ENCODE measurements at places on chromosomes 1 and 21.
A peak's percentile ranks its signal among the peaks of the same experiment; 100 is the strongest.

- DNase-seq: no peak
Measured at GRCh38 chr21:41929248-41929647, 24.6 kb downstream of the C2CD2 start.

DNA sequence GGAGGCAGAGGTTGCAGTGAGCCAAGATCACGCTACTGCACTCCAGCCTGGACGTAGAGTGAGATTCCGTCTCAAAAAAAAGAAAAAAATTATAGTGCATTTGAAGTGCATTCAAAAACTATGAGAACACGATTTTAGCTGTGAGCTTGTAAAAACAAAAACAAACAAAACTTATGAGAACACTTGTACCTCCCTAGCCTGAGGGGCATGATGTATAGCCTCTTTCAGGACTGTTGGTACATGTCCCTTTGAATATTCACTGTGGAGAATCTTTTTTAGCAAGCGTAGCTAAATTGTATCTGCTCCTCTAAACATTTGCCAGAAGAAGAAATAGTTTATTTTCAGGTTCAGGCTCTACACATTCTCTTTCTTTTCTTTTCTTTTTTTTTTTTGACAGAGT is 9.5 kb upstream of the DEGS1 start:
- DNase-seq: no peak

GRCh38 chr1:101365878-101366277 is 129.1 kb downstream of the S1PR1 start:
- no peak for DNase-seq

DNA sequence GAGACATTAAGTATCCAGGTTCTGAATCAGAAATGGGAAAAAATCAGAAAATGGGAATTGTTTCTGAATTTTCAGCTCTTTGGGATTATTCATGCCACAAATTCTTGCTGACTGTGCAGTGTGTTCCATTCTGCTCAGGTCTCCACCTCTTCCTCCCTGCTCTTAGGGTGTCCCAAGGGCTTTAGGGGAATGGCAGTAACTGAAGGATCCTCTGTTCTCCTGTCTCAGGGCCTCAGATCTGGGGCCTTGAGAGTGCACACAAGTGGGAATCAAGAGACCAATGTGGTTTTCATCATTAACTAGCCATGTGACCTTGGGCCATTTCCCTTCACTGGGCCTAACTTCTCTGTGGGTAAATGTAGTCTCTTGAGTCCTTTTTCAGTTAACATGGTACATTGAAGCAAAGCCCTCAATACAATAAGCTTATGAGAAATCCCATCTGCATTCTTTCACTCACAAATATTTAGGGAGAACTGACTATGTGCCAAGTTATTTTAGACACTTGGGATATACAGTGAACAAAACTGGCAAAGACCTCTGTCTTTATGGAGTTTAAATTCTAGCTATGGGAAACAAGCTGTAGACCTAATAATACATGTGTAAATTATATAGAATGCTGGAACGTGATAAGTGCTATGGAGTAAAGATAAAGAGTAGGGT is 75.7 kb upstream of the SPATA6 start:
- DNase-seq: no peak

- peak; percentile 21 for DNase-seq
Measured at GRCh38 chr1:37661401-37661800, 26.7 kb upstream of the RSPO1 start.

GRCh38 chr1:66729119-66729518 is 23.1 kb upstream of the DYNLT5 start:
- no peak for DNase-seq

GRCh38 chr1:102961549-102961948 is 146.8 kb downstream of the COL11A1 start:
- DNase-seq: no peak

- DNase-seq: no peak
Measured at GRCh38 chr21:14542638-14543037, 3.5 kb downstream of the SAMSN1 start.

DNA sequence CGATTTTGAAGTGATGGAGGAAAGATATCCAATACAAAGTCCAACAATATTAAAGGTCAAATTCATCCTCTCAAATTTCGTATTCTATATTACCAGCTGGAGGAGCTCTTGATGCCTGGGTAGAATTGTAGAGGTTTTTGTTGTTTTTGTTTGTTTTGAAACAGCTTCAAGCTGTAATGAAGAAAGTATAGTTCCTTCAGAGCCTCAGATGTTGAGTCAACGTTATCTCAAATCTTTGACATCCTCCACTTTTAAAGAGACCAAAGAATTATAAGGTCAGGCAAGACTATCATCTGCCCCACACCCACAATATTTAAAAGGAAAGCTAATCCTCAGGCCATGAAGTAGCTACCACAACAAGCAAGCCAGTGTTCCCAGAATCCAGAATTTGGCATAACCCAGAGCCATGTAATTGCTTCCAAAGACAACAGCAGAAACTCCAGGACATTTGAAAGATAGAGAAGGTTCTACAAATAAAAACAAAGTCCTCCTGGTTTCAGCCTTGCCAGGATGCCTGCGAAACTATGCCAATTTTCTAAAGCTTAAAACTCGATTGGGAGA is 24.9 kb downstream of the VAV3 start:
- DNase-seq: no peak

DNA sequence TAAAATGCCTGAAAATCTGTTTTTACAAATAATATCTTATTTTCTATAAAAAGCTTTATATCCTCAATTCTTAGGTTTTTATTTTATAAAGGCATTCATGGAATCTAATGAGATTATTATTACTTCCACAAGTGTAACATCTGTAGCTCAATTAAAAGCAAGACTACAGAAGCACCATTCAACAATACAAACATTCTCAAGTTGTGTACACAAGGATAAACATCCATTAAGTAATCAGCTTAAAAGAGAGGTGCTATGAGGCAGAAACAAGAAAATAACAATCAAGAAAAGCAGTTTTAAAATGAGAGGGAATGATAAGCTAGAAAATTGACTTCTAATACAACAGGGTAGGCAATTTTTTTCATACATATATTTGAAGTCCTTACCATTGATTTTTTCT is 326.1 kb downstream of the MRPL39 start:
- no peak for DNase-seq

DNA sequence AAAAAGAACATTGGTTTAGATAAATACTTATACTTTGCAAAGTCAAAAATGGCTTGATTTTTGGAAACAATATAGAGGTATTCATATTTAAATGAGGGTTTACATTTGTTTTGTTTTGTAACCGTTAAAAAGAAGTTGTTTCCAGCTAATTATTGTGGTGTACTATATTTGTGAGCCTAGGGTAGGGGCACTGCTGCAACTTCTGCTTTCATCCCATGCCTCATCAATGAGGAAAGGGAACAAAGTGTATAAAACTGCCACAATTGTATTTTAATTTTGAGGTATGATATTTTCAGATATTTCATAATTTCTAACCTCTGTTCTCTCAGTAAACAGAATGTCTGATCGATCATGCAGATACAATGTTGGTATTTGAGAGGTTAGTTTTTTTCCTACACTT is 65.3 kb upstream of the SAMD13 start:
- no peak for DNase-seq

DNA sequence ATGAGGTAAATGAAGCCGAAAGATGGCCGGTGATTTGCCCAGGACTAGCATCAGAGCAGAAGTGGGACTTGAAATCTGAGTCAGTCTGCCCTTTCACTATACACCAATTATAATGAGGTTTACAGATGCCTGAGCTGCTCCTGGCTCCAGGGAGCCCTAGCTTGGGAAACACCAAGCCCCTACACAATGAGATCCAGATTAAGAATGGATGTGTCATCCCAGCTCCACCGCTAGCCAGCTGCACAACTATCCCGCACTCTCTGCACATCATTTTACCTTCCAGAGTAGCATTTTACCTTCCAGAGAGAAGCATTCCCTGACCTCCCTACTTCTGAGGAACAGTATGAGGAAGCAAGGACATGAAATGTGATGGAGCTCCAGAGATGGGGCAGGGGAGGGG is 27.0 kb downstream of the SERTAD4 start:
- DNase-seq: peak; percentile 93

DNA sequence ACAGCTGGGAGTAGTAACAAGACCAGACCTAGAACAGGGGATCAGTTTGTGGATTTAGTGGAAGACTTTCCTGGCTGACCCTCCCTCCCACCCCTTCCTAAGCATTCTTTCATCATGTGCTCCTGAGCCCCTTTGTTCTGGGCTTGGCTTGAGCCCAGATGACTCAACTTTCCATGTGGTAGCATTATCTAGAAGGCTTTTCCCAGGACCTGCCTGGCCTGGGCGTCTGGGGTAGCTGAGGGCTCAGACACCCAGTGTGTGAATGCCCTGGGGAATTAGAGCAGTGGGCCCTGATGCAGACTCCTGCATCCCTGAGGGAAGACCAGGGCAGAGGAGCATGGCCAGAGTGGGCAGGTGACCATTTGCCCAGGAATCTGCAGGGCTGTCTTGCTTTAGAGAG is 44.1 kb upstream of the TSPAN2 start:
- peak; percentile 34 for DNase-seq

GRCh38 chr1:214341932-214342331 is 61.0 kb downstream of the SMYD2 start:
- DNase-seq: no peak

- no peak for DNase-seq
Measured at GRCh38 chr21:35686156-35686555, 374.2 kb downstream of the SETD4 start.

DNA sequence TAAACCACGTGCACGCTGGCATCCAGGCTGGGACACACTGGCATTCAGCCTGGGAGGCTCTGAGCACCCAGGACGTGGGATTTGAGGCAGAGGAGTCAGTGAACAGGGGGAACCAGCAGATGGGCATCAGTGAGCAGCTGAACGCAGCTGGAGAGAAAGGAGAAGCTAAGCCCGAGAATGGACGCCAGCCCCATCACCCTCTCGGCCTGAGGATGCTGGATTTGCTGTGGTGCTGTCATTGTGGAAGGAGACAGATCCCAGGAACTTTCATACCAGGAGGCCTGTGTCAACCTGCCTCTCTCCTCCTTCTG is 132.8 kb downstream of the PGBD5 start:
- no peak for DNase-seq

- no peak for DNase-seq
Measured at GRCh38 chr1:3942416-3943122, 42.5 kb upstream of the C1orf174 start.

DNA sequence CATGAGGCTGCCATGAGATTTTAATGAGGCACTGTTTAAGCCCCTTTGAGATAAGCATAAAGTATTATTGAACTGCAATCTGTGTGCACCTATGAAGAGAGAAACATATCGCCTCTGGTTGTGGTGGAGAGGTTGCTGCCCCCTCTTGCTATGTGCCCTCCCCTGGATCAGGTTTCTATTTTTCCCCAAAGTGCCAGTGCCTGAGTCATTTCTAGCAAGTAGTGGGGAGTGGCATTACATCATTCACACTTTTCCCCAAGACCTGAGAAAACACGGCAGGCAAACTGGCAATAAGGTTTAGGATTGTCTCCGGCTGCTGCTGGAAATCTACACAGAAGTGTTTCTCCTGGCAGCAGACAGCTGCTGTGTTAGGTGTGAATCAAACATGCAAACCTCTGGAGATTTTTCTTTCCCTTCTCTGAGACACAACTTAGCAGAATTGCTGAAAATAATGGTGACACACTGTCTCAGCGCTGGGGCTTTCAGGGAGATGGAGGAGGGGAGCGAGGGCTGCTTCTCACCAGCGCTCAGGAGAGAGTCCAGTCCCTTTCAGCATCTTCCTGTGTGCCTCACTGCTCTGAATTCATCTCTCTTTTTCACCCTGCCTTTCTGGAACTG is 13.7 kb upstream of the RGS16 start:
- no peak for DNase-seq

DNA sequence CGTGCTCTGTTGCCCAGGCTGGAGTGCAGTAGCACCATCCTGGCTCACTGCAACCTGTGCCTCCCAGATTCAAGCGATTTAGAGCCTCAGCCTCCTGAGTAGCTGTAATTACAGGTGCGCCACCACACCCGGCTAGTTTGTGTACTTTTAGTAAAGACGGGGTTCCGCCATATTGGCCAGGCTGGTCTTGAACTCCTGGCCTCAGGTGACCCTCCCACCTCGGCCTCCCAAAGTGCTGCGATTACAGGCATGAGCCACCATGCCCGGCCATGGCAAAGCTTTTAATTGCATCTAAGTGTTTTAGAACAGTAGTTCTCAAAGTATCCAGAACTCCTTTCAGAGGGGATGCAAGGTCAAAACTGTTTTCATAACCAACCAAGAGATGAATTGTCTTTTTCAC is 25.1 kb upstream of the IFNGR2 start:
- DNase-seq: no peak

- peak; percentile 72 for DNase-seq
Measured at GRCh38 chr1:57489358-57490036, 65.6 kb upstream of the DAB1 start.

GRCh38 chr1:204382714-204383083 is 23.0 kb upstream of the PLEKHA6 start:
- no peak for DNase-seq

Data from AG10803 (cell line).